Uterus (tissue), 4 donors: ENCODE measurements at places on chromosomes 12 and 14.

- DNase-seq, result no peak
Measured at GRCh38 chr12:7832059-7832696, 40.5 kb downstream of the SLC2A14 start.

- DNase-seq, result no peak
Measured at GRCh38 chr12:122793685-122794106, 19.3 kb downstream of the CCDC62 start.

GRCh38 chr14:56094076-56094475 lies 24.1 kb upstream of the PELI2 start:
- no peak for DNase-seq

GRCh38 chr14:91232052-91232451 lies 12.5 kb downstream of the GPR68 start:
- DNase-seq, result no peak
